CD4-positive, alpha-beta T cell treated with Interleukin-6 for 4 hours (primary cell): ENCODE measurements at places on chromosomes 5 and 9.

DNA sequence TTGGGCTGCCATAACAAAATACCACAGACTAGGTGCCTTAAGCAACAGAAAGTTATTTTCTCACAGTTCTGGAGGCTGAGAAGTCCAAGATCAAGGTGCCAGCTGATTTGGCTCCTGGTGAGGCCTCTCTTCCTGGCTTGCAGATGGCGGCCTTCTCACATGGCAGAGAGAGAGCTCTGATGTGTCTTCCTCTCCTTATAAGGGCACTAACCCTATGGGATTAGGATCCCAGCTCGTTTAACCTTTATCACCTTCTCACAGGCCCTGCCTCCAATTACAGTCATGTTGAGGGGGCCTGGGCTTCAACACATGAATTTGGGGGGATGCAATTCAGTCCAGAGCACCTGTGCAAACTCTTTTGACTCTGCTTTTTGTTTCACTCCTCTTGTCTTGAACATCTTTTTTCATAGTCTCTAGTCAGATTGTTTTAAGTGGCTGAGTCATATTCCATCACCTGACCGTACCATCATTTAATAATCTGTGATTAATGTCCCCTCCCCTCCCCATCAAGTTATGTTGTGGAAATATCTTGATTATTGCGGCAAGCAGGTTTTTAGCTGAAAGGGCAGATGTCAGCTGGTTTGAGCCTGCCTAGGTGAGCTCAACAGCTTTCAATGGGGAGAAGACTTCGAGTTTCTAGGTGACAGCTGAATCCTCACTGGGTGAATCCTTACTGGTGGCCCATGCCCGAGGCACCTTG, 61.8 kb downstream of the NDFIP1 start:
- no peak for DNase-seq

DNA sequence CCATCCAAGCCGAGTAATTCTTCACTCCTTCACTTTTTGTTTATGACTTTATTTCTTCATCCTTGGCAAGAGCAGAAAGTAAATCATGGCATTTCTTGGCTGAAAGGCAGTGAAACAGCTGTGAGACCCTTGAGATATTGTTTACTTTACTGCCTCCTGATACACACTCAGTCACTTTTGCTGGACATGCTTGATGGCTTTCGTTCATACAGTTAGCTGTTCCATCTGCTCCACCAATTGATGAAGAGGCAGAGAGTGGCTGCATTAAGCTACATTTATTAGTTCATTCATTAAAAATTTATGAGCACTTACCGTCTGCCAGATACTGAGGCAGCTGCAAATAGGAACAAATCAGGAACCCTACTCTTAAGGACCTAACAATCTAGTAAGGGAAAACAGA, 184.4 kb upstream of the OR13F1 start:
- no peak for DNase-seq

DNA sequence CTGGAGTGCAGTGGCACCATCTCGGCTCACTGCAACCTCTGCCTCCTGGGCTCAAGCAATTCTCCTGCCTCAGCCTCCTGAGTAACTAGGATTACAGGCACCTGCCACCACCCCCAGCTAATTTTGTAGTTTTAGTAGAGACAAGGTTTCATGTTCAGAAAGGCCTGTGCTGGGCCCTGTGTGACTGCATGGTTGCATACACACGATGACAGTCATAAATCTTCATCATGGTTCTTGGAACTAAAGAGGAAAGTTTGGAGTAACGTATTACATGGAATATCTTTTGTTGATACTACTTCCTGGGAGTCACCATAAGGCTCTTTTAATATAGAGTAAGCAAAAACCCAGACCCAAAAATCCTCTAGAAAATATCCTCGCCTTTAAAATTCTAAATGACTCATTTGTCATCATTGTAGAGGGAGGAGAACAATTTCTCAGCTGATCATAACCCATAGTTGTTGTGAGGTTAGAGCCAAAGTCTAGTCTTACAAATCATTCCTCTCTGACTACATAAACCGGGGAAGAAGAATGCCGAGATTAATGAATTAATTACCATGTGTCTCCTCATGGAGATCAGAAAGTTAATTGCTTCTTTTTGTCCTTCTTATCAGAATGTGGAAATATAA, 47.0 kb downstream of the KLF9 start:
- DNase-seq, result no peak

DNA sequence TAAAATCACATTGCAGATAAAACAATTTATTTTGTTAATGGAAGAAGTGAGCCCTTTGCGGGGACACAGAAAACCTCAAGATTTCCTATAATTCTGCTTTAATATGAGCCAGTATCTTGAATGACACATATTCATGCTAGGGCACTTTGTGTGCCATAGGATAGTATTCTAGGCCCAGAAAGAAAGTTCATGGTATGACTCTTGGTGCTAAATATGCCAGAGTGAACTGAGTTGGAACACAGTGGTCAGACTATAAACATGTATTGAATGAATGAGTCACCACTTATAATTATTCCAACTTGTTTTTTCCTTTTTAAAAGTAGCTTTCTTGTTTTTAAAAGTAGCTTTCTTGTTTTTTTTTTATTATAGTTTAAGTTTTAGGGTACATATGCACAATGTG, 46.0 kb downstream of the ADAMTS19 start:
- DNase-seq, result no peak

DNA sequence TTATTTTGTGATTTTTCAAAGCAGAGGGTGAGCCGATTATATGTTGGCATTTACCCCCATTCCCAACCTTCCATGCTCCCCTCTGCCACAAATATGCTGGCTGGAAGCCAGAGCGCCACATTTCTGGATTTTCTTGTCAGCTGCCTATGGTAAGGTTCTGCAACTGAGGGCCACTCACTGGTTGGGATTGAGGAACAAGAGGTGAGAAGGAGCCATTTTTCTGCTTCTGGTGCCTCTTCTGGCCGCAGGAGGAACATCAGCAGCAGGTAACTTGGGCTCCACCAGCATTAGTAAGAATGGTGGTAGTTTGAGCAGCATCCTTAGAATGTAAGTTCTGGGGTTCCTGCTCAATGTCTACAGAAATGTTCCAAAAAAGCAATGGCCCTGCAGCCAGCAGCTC, 159.5 kb upstream of the MAST4 start:
- DNase-seq, result no peak

- peak; percentile 43 for DNase-seq
Observed at GRCh38 chr5:132883261-132883834, 9.9 kb downstream of the LEAP2 start.

GRCh38 chr5:152638996-152639552, 234.0 kb upstream of the NMUR2 start:
- DNase-seq, result no peak

- DNase-seq, result no peak
Observed at GRCh38 chr5:148532969-148533670, 121.2 kb downstream of the HTR4 start.

GRCh38 chr9:137298401-137299202, 3.5 kb downstream of the NRARP start:
- DNase-seq, result no peak

DNA sequence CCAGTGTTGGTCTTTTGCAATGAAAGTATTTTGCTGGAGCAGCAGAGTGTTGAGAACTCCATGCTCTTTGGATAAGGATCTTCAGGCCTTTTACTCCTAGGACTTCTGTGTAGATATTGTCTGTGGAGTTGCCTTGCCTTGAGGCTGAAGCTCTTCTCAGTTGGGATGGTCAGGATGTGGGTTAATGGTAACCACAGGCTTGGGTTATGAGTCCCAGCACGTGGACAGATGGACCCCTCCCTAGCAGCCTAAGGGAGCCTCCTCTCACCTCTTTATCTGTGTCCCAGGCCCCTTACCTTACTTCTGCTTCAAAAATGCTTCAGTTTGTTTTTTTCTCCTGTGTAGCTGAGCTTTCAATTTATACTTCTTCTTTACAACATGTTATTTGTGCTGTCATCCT, 109.9 kb downstream of the MEGF10 start:
- no peak for DNase-seq

DNA sequence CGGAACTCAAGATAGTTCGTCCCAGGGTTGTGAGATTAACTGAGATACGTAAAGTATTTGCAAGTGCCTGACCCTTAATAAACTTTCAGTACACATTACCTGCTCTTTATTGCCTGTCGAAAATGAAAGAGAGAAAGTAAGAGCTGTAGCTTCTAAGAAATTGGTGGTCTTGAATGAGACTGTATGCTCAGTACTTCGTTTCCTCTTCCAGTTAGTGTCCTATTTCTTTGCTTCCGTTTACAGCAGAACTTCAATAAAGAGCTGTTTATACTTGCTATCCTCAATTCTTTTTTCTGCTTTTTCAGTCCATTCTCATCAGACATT, 534 bp downstream of the SRFBP1 start:
- DNase-seq, result no peak

GRCh38 chr5:52988335-52989024, 672 bp upstream of the ITGA2 start:
- DNase-seq, result no peak

DNA sequence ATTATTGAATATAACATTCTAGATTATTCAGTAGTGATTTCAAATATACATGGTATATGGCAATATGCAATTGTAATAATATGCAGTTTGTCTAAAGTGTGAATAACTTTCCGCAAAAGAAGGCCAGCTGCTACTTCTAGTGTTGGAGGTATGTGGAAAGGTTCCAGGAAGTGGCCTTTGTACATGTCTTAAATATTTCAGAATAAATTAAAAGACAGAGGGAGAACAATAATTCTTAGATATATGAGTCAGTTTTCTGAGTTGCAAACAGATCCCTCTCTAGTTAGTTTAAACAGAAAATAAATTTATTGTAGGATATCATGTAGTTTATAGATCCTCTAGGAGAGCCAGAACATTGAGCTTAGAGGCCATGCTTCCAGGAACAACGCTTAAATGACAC, 210.8 kb upstream of the ELL2 start:
- DNase-seq, result no peak

- no peak for DNase-seq
Observed at GRCh38 chr5:178453224-178453623, 137.0 kb downstream of the COL23A1 start.

- DNase-seq, result no peak
Observed at GRCh38 chr9:21770871-21771560, 31.4 kb upstream of the MTAP start.

- DNase-seq, result no peak
Observed at GRCh38 chr5:80667384-80667783, 12.6 kb upstream of the DHFR start.

GRCh38 chr9:131423171-131423581, 29.3 kb downstream of the PRRC2B start:
- no peak for DNase-seq
